Lower lobe of right lung (tissue), 2 donors: ENCODE measurements at places on chromosomes 13 and 19.
A peak's percentile ranks its signal among the peaks of the same experiment; 100 is the strongest.

- H3K27me3 ChIP-seq = no peaks in the 10 kb centered on the region
- no peaks in the 10 kb centered on the region for H3K36me3 ChIP-seq
- H3K4me3 ChIP-seq = no peak overlapping the region
- no peak overlapping the region for H3K27ac ChIP-seq
- DNase-seq = no peak
Observed at GRCh38 chr13:94408314-94409036, 71.0 kb downstream of the DCT start.

DNA sequence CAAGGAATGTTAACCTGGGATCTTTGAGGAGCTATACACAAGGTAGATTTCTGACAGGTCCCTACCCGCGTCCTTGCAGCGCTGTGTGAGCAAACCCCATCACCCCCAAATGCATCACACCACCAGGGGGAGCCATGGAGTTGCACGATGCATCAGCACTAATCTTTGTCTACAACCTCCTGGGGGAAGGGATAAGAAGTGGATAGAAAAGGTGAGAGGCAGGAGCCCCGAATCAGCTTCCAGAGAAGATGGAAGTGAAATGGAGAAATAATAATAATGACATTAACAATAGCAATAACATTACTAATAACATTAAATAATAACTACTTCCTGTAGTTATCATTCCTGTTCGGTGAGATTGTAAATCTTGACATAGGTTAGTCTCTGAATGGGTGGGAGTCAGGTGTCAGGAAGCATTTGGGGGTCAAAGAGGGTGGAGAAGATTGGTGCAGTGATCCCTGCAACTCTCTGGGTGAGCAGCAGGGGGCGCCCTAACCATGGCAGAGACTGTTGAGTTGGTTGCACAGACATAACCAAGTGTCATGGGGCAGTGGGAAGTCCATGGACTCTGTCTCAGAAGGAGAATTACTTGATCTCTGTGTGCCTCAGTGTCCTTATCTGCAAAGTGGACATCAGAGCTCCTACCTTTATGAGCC, 16.5 kb downstream of the SIGLEC7 start:
- no peaks in the 10 kb centered on the region for H3K27me3 ChIP-seq
- no peak overlapping the region for H3K27ac ChIP-seq
- H3K4me1 ChIP-seq = no peaks in the 10 kb centered on the region
- H3K4me3 ChIP-seq = no peak overlapping the region
- no peaks in the 10 kb centered on the region for H3K36me3 ChIP-seq

- H3K27me3 ChIP-seq = no peaks in the 10 kb centered on the region
- peak; percentile 70 for DNase-seq
- H3K36me3 ChIP-seq = no peaks in the 10 kb centered on the region
- peak overlapping the region; percentile 64 for H3K27ac ChIP-seq
- H3K4me3 ChIP-seq = peak overlapping the region; percentile 41
Observed at GRCh38 chr19:48859711-48860572, 8.5 kb downstream of the PLEKHA4 start.

- no peak for DNase-seq
- H3K4me3 ChIP-seq = no peak overlapping the region
- no peaks in the 10 kb centered on the region for H3K27me3 ChIP-seq
- peaks cover 6% of the 10 kb centered on the region for H3K36me3 ChIP-seq
- no peak overlapping the region for H3K27ac ChIP-seq
Observed at GRCh38 chr13:41675306-41675705, 218.0 kb downstream of the RGCC start.
